ENCODE measurements at places on chromosomes 3 and 15. TPM values are rescaled to one million over a fixed set of nuclear protein-coding genes. Genes with fewer than 3 reads are reported as not detected.

The ADAMTS7 gene
- 47.0 TPM for polyA plus RNA-seq

The LDHAL6B gene
- polyA plus RNA-seq = not detected

The CHRM5 gene
- polyA plus RNA-seq = not detected

The SERINC4 gene
- polyA plus RNA-seq = 0.29 TPM

The GLT8D1 gene
- 37.9 TPM for polyA plus RNA-seq

The C2CD4A gene
- polyA plus RNA-seq = 0.01 TPM

The LRRC49 gene
- 9.7 TPM for polyA plus RNA-seq

The AMT gene
- 22.6 TPM for polyA plus RNA-seq

The COL8A1 gene
- polyA plus RNA-seq = 7.9 TPM

The GP9 gene
- not detected for polyA plus RNA-seq

GRCh38 chr15:63354821-63355650 is 26.6 kb downstream of the CA12 start:
- no peaks in the 10 kb centered on the region for H3K27me3 ChIP-seq
- H3K4me3 ChIP-seq = no peak overlapping the region
- no peaks in the 10 kb centered on the region for H3K36me3 ChIP-seq
- no peak for DNase-seq

GRCh38 chr3:126197854-126198584 is 17.6 kb upstream of the ALDH1L1 start:
- no peaks in the 10 kb centered on the region for H3K27me3 ChIP-seq
- H3K36me3 ChIP-seq = no peaks in the 10 kb centered on the region
- peak; percentile 56 for DNase-seq
- no peak overlapping the region for H3K27ac ChIP-seq
- H3K4me1 ChIP-seq = no peaks in the 10 kb centered on the region

GRCh38 chr3:188889054-188889491 is 282.7 kb upstream of the TPRG1 start:
- no peak for DNase-seq
- H3K27ac ChIP-seq = peak overlapping the region; percentile 52
- H3K27me3 ChIP-seq = no peaks in the 10 kb centered on the region

- H3K4me3 ChIP-seq = no peak overlapping the region
- peak overlapping the region; percentile 90 for H3K27ac ChIP-seq
- DNase-seq = peak; percentile 53
- H3K27me3 ChIP-seq = no peaks in the 10 kb centered on the region
Observed at GRCh38 chr3:171811295-171811912, 1.1 kb upstream of the PLD1 start.

- no peaks in the 10 kb centered on the region for H3K36me3 ChIP-seq
- no peaks in the 10 kb centered on the region for H3K27me3 ChIP-seq
Observed at GRCh38 chr15:36370051-36370730, 209.2 kb upstream of the CDIN1 start.

DNA sequence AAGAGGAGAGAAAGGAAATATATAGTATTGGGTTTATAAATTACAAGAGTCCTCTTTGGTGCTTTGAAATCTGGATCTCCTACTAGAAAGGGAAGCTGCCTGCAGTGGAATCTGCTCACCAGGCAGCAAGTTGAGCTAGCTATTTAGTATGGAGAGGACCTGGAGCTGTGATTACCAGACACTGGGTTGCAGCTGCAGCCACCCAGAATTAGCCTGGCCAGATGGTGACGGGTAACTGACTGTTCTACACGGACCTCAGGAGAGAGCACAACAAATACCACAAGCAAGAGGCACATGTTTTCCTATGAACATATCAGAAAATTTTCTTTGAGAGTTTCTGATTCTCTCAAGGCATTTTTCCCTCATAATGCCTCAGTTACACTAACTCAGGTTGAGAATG is 46.5 kb downstream of the SYNPR start:
- H3K4me1 ChIP-seq = no peaks in the 10 kb centered on the region
- H3K4me3 ChIP-seq = no peak overlapping the region

DNA sequence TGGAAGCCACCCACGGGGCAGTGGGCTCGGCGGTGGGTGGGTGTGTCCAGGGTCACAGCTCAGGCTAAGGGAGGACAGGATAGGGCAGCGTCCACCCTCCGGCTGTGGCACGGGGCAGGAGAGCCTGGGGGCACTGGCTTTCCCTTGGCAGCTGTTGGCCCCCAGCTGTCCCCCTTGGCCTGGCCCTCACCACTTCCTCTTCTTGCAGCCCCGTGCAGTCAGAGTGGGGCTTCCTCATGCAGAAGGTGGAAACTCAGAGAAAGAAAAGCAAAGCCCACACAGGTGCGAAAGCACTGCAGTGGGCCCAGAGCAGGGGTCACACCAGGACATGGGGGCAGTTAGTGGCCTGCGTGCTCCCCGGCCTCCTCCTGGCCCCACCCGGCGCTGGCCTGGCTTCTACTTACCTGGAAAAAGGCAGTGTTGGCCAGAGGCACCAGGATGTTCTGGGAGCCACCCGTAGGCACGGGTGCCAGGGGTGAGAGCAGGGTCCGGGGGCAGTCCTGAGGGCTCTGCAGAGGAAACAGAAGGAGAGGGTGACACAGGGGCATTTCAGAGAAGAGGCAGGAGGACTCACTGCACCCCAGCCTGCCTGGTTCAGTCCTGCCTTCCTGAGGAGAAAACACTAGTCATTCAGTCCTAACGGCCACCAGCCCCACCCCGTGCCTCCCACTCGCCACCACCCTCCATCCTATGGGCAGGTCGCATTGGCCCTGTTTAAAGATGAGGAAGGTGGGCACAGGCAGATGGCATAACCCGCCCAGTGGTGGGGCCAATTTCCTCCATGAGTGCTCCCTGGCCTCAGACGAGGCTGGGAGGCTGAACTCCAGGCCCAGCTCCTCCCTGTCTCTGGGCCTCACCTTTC is 28.3 kb downstream of the PLXND1 start:
- H3K4me3 ChIP-seq = no peak overlapping the region
- no peaks in the 10 kb centered on the region for H3K27me3 ChIP-seq
- H3K4me1 ChIP-seq = peaks cover 48% of the 10 kb centered on the region
- DNase-seq = no peak

DNA sequence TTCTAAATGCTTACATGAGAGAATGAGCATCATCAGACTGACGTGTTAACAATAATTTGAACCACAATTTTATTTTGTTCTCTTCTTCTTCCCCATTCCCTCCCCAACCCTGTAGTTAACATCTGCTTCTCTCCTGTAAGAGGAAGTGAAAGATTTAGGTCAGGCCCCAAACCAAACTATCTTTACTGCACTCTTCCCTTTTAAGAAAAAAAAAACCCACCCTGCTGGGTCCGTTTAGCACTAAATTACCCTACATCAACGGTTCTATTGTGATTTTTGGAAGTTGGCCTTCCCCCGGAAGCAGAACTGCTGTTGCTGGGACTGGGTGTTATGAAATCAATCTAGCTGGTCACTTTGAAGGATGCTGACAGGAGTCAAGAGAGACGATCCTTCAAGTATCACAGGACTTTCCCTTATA is 49.4 kb downstream of the NFKBIZ start:
- H3K4me1 ChIP-seq = no peaks in the 10 kb centered on the region
- no peak overlapping the region for H3K27ac ChIP-seq
- no peak overlapping the region for H3K4me3 ChIP-seq
- no peaks in the 10 kb centered on the region for H3K27me3 ChIP-seq

DNA sequence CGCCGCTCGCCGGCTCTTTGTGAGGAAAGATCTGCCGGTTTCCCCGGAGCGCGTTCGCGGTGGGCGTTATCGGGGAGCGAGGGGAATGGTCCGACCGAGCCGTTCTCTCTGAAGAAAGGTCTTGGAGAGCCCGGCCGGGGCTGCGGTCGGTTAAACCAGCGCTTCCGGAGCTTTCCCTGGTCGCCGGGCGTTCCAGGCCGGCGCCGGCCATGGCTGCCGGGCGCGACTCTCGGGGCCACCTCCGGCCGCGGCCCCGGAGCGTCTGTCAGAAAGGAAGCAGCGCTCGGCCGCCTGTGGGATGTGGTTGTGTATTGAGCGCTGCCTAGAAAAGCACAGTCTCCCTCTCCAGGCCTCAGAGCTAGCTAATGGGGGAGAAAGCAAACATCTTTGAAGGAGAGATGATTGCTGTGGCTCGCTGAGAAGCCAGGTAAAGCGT is 731 bp downstream of the FYTTD1 start:
- H3K4me3 ChIP-seq = peak overlapping the region; percentile 91
- DNase-seq = peak; percentile 69
- no peaks in the 10 kb centered on the region for H3K36me3 ChIP-seq
- peak overlapping the region; percentile 93 for H3K27ac ChIP-seq

DNA sequence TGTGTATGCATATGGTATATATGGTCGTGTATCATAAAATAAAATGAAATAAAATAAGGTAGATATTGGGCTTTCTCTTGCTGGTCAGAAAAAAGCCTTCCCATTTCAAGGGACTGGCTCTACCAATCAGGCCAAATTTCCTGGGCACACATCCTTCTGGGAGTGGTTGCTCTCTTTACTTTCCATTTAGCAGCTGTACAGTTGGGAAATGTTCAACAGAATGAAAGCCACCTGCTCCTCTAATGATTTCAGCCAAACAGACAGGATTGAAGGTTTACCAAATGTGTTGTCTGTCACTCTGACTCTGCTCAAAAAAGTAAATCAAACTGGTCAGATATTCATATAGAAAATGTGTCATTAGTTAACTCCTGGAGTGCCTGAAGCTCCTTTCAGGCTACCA is 380.4 kb downstream of the ROBO2 start:
- no peaks in the 10 kb centered on the region for H3K27me3 ChIP-seq
- DNase-seq = no peak
- no peaks in the 10 kb centered on the region for H3K4me1 ChIP-seq
- H3K4me3 ChIP-seq = no peak overlapping the region
- no peaks in the 10 kb centered on the region for H3K36me3 ChIP-seq

DNA sequence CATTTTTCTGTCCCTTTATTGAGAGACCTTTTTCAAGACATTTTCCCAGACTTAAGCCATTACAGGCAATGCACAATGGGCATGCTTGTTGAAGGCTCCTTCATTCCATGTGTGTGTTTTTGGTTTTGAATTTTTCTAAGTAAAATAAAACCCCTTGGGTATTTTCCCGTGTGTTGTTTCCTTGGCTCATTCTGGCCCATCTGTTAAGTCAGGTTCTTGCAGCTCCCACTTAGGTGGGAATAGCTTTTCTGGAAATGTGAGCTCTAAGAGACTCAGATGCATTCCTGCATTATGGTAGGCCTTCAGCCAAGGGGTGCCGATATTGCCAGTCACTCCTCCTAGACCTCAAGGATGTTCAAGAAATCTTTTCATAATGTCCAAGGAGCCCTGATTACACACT is 314.9 kb downstream of the CACNA2D3 start:
- no peaks in the 10 kb centered on the region for H3K27me3 ChIP-seq
- H3K36me3 ChIP-seq = no peaks in the 10 kb centered on the region
- H3K4me1 ChIP-seq = no peaks in the 10 kb centered on the region
- no peak overlapping the region for H3K27ac ChIP-seq

- no peak overlapping the region for H3K27ac ChIP-seq
- H3K27me3 ChIP-seq = no peaks in the 10 kb centered on the region
- H3K4me3 ChIP-seq = no peak overlapping the region
- peaks cover 30% of the 10 kb centered on the region for H3K4me1 ChIP-seq
Observed at GRCh38 chr3:128360705-128361271, 105.9 kb downstream of the DNAJB8 start.

DNA sequence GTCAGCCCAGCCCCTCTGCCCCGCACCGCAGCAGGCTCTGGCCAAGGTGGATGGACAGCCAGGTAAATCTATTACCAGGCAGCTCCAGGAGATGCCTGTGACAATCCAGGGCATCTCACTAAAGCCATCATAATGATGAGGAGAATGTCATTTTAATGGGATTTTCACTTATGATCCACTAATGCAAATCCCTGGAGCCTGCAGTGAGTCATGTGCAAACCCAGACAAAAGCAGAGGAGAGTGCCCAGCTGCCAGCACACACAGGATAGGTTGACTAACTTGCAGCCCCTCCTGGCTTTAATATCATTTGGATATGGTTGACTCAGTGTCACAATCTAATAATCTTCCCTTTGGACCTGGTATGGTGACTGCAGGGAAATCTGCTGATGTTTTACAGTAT is 206.9 kb upstream of the TRIM42 start:
- H3K4me3 ChIP-seq = no peak overlapping the region
- no peak for DNase-seq
- H3K4me1 ChIP-seq = no peaks in the 10 kb centered on the region

- H3K27ac ChIP-seq = no peak overlapping the region
- no peaks in the 10 kb centered on the region for H3K36me3 ChIP-seq
- H3K4me1 ChIP-seq = no peaks in the 10 kb centered on the region
Observed at GRCh38 chr3:72719137-72719536, 129.1 kb downstream of the SHQ1 start.

DNA sequence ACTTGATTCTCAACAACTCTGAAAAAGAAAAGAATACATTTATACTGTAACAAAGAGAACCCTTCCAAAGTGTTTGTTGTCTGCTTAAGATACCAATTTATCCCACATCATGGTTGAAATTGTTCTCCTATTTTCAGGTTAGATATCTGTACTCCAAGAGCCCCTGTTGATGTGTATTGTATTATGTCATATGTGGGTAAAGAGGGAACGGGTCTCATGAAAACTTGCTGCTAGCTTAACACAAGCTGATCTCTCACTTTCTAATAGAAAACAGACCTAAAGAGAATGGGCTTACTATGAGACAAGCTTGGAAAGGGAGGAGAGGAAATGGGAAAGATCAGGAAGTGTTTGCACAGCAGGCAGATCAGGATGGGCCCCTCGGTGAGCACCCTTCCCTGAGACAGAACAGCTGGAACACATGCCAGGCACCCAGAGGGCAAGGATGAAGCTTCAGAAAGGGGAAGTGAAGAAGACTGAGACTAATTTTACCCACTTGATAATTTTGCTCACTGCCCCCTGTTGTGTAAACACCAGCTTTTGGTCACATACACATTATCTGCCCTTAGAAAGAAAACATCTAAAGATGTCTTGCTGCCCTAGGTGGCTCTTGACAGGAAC is 747.9 kb upstream of the CCDC54 start:
- no peak overlapping the region for H3K27ac ChIP-seq
- H3K4me1 ChIP-seq = no peaks in the 10 kb centered on the region
- no peaks in the 10 kb centered on the region for H3K27me3 ChIP-seq
- H3K4me3 ChIP-seq = no peak overlapping the region
- H3K36me3 ChIP-seq = no peaks in the 10 kb centered on the region

DNA sequence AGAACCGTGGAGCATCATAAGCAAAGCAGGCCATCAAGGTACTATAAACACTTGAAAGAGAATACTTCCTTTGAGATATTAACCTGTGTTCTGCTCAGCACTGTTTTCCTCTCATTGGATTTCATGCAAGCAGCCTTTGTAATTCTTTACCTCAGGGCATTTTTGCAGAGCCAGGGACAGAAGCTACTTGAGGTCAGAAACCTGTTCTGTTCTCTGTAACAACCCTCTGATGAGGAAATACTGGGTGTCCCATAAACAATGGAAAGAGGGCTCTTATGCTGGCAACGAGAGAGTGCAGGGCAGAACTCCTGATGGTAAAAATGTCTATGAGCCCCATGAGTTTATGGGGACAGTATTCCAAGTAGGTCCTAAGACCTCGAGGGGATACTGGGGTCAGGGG is 66.0 kb downstream of the DCLK3 start:
- no peak overlapping the region for H3K27ac ChIP-seq
- H3K4me3 ChIP-seq = no peak overlapping the region
- DNase-seq = no peak
- H3K36me3 ChIP-seq = no peaks in the 10 kb centered on the region
- no peaks in the 10 kb centered on the region for H3K27me3 ChIP-seq
